ENCODE measurements at places on chromosomes 2 and 18.

DNA sequence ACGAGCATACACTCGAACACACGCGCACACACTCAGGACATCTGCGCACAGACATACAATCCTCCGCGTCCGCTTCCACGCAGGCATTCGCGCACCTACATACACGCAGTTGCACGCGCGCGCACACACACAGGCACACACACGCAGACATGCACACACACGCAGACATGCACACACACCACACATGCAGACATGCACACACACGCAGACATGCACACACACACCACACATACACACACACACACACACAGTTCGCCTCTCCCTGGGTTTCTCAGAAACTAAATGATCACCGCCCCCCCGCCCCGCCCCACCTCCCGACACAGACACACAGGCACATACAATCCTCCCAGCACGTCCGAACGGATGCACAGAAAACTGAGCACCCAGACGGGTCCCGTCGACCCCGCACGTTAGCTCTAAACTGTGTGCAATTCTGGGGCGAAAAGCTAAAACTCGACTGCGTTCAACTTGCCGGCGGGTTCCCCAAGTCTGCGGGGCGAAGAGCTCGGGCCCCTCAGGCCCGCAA is 1.0 kb downstream of the EPHA4 start:
- no peak for DNase-seq

DNA sequence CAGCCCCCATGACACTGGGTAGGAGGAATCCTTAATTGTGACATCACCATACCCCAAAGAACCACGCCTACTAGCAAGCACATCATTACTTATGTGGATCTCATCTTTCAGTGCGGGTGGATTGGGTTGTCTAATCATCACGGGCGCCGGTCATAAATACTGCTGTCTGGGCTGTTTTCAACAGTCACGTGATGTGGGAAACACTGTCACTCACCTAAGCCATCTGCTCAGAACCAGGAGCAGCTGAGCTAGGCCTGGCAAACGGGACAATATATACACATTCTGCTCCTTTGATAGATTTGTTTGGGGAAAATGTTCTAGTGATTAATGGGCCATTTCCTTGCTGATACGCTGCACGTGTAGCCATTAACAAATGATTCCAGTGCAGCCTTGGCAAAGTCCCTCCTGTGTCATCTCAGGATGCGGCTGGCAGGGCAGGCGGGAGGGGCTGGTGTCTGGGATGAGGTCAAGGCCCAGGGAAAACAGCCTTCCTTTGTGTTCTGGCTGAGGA is 145.9 kb upstream of the COPS8 start:
- DNase-seq = no peak

DNA sequence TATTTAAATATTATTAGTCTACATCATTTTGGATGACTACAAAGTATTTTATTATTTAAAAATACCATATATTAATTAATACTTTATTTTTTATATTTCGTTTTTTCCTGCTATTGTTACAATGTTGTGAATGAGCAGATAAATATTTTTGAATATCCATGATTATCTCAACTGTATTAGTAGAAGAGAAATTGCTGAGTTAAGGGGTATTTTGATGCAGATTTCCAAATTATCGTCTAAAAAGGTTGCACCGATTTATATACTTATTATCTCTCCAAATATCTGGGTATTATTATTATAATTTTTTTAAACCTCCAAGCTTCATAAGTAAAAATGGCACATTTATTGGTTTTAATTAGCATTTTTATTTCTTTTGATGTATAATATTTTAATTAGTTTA is 8.9 kb upstream of the IL1RL1 start:
- no peak for DNase-seq

DNA sequence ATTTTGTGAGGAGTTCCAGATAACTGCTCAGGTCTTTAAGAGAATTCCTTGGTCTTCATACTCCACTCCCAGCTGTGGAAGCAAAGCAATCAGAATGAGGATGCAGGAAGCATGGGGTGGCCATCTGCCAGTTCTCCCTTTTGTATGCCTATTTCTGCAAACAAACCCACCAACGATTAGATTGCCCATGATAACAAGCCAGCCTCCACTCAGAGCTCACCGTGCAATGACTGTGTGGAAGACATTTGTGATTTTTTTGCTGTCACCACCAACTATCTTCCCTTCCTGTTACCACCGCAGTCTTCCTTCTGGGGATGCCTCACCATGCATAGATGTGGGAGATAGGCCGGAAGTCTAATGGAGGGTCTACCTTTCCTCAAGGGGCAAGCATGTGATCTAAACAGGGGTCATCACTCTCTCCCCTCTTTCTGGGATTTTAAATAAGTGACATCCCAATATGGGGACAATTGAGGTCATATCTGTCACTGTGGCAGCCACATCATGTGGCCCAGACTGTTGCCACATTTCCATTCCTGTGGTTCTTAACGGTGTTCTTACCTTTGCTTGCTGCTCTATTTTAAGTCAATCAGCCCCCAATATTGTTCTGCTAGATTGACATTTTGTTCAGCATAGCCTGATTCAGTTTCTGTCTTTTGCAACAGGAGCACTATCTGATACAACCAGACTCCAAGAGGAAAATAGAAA is 4.4 kb downstream of the AFF3 start:
- DNase-seq = no peak

GRCh38 chr18:71443706-71444480 is 1100.2 kb downstream of the CBLN2 start:
- no peak for DNase-seq

GRCh38 chr2:141676139-141676538 is 454.7 kb downstream of the LRP1B start:
- no peak for DNase-seq

- DNase-seq = no peak
Observed at GRCh38 chr2:197079414-197079813, 152.9 kb upstream of the PGAP1 start.

GRCh38 chr18:77970814-77971213 is 721.2 kb downstream of the GALR1 start:
- peak; percentile 79 for DNase-seq

DNA sequence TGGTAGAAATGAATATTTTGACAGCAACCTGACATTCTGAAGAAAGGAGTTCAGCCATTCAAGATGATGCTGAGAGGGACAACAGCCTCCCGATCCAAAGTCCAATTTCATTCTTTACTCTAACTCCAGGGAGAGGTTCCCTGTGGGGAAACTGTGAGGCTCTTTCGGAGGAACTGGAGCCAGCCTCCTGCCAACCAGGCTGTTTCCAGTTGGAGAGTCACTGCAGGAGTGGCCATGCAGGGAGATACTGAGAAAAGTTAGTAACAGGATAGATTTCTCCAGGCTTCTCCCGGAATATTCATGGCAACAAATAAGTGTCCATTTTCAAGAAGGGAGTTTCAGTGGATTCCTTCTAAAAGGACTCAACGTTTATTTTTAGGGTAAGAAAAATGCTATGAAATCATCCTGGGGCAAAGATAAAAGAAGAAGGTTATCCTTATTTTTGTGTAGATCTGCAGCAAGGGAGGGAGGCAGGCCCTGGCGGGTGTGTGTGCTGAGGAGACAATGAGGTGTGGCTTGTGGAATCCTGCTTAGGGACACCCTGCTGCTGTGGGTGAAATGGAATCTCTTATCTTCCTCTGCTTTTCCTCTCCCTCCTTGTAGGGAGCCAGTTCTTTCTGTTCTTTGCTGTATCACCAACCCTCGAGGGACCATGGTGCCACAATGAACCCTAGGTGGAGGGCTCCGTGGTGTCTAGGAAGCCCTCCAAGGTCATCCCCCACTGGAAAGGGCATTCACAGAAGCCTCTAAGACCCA is 18.1 kb downstream of the KLHL14 start:
- no peak for DNase-seq

DNA sequence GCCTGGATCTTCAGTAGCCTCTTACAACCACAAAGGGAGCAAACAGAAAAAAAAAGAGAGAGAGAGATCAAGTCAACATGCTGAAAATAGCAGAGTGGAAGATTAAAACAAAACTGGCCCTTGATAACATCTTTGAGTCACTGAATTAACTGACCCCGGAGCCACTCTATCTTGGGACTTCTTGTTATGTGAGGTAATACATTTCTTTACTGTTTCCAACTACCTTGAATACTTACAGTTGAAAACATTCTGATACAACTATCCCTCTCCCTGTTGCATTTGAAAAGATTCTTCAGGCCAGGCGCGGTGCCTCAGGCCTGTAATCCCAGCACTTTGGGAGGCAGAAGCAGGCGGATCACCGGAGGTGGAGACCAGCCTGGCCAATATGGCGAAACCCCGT is 208.1 kb downstream of the MEMO1 start:
- DNase-seq = no peak

GRCh38 chr2:239020541-239021041 is 172.7 kb downstream of the TWIST2 start:
- DNase-seq = no peak

DNA sequence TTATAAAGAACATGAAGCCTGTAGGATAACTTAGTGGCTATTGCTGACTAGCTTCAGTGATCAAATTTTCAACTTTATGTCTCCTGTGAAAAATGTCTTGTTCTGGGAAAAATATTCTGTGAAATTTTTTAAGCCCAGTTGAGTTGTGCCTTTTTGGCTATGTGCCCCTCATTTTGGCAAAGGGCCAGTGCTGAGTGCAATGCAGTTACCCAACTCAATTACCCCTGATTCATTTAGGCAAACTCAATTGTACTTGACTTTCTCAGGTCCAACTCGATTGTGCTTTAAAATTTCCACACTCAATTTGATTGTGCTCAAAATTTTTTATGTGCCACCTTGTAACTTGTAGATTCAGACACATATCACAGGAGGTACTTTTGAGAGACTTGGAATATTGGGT is 548.8 kb upstream of the NRP2 start:
- no peak for DNase-seq

DNA sequence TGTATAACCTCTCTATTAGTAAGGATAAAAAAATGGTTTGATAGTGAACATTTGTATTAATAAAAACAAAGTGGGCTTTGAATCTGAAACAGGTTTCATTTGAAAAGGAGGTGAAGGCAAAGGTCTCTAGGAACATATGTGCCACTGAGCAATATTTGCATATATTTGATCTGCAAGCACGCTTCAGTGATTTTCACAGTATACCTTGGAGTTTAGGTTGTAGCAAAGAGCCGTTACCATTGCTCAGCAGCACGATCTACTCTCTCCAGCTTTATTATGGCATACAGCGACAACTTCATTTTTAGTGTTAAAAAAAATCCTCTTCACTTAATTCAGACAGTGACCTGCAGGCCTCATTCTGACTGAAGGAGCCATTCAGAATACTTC is 75.8 kb upstream of the ZEB2 start:
- DNase-seq = no peak

DNA sequence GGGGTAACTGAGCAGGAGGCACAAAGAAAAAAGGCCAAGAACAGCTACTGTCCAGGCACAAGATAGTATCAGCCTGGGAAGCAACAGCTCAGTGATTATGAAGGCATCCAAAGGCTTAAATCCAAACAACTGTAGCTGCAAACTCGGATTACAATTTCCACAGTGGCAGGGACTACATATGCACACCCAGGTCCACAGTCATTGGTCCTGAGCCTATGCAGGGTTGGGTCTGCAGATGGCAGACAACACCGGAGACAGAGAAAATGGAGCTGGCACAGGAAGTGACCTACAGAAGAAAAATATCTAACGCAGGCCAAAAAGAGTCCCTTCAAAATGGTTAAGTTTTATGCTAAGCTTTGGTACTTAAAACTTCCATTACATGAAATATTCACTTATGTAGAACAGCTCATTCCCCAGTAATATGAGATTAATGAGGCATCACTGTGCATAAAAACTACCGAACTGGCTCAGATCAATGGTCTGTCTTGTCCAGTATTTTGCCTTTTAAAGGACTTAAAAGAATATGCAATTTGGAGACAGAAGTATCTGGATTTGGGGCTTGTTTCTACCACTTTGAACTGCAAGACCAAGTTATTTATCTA is 132.1 kb downstream of the SUCLG1 start:
- DNase-seq = no peak

GRCh38 chr2:136306836-136307235 is 188.9 kb upstream of the CXCR4 start:
- no peak for DNase-seq

- DNase-seq = peak; percentile 74
Observed at GRCh38 chr2:96251721-96252292, 14.0 kb downstream of the TMEM127 start.

DNA sequence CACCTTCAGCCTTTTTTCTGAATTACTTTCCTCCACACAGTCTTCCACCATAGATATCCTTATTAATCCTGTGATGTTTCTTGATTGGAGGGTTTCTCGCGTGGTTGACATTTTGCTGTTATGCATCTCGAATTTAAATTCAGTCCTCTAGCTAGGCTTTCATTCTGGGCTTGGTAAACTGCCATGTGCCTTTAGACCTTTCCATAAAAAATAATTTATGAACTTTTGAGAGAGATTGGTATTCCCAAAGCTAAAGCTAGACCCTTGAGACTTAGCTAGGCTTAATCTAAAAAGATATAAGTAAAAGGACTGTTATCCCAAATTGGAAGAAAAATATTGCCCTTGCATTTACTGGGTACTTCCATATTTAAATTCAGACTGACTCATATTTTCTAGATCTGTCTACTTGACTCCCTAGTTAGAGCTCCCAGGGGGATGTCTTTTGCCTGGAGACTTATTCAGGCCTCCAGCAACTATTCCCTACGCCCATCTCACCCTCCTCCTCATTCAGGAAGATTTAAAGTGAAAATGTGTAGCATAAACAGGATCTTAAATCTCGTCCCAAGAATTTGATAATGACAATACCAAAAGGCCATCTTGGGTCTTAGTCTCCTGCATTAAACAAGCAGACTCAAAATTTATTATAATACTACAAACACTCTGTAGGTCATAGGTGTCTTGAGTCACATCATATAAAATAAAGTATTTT is 60.3 kb downstream of the KIAA2012 start:
- no peak for DNase-seq

- no peak for DNase-seq
Observed at GRCh38 chr2:21078296-21078695, 34.4 kb upstream of the APOB start.
